ENCODE measurements at places on chromosomes 5 and 9.

DNA sequence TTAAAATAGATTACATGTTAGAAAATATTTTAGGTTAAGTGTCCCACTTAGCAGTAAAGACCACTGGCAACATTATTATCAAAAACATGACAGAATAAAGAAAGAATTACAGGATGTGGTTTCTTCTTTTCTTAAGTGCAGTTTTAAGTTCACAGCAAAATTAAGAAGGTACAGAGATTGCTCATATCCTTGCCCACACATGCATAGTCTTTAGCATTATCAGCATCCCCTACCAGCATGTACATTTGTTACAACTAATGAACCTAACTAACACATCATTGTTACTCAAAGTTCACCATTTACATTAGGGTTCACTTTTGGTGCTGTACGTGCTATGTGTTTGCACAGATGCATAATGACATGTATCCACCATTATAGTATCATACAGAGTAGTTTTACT is 837.7 kb upstream of the CDH9 start:
- DNase-seq, result no peak

DNA sequence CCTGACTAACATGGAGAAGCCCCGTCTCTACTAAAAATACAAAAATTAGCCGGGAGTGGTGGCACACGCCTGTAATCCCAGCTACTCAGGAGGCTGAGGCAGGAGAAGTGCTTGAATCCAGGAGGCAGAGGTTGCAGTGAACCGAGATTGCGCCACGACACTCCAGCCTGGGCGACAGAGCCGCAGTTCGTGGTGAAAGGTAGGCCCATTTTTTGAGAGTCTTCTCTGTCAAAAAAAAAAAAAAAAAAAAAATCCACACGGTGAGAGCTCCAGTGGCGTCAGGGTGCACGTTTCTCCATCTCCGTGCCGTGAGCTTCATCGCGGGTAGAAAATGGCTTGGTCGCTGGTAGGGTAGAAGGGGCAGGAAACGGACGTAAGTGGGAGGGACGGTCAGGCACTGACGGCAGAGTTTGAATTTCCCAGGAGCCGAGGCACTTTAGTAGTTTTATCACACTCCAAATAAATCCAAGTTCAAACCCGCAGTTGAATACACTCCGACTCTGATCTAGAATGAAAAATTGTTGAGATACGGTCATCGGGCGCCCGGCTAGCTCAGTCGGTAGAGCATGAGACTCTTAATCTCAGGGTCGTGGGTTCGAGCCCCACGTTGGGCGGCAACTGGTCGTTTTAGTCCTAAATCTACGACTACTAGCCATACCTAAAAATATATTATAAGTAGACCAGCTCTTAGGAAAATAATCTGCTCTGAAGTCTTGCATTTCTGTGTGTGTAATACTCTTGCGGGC is 2.4 kb upstream of the TRIM7 start:
- DNase-seq, result no peak

DNA sequence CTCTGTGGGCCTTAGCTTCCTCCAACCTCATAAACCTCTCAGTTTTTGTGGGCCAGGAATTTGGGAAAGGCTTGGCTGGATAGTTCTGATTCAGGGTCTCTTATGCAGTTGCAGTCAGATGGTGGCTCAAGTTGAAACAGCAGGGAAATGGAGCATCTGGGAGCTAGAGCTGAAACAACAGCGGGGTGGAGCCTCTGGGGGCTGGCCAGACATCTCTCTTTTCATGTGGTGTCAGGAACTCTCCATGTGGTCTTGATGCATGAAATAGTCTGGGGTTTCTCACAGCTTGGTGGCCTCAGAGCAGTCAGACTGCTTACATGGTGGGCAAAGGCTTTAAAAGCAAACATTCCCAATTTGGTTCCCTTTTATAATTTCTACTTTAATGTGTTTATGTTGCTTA is 13.5 kb downstream of the ZNF346 start:
- no peak for DNase-seq

DNA sequence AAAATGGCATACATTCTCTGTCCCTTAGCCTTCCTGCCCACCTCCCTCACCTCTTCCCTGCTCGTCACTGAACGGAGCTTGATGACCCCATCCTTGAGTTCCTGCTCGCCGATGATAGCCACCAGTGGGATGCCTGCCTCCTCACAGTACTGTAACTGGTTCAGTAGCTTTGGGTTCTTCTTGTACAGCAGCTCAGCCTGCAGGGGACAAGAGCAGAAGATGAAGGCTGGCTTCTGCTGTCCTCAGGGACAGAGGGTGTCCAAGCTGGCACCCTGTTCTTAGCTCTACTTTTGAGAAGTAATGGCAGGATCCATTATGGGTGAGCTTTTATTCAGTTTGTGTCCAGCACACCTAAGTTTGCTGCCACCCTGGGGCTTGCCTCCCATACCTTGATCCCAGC is 1.3 kb upstream of the DND1 start:
- DNase-seq, result no peak

DNA sequence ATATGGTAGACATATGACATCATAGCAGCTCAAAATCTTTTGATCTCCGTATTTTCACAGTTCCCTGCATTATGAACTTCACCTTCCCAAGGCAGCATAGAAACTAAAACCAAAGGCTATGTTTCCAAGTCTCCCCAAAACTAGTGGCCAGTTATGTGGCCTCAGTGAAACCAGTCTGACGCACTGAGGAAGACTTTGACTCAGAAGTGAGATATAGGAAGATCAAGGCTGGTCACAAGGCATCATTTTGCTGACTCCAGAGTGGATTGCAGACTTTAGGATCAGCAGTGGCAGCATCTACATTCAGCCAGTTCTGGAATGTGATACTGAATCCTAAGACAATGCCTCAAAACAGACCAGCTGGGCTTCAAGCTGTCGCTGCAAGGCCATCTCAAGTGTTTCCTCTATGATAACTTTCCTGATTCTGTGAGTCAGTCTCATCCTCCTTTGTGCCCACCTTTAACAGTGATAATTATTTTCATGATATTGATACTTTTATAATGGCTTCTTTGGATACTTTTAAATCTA is 34.4 kb upstream of the ELL2 start:
- no peak for DNase-seq

GRCh38 chr5:141788296-141788970 is 89.8 kb downstream of the PCDH1 start:
- no peak for DNase-seq

GRCh38 chr5:73135021-73135420 is 14.6 kb downstream of the TMEM171 start:
- DNase-seq, result no peak

DNA sequence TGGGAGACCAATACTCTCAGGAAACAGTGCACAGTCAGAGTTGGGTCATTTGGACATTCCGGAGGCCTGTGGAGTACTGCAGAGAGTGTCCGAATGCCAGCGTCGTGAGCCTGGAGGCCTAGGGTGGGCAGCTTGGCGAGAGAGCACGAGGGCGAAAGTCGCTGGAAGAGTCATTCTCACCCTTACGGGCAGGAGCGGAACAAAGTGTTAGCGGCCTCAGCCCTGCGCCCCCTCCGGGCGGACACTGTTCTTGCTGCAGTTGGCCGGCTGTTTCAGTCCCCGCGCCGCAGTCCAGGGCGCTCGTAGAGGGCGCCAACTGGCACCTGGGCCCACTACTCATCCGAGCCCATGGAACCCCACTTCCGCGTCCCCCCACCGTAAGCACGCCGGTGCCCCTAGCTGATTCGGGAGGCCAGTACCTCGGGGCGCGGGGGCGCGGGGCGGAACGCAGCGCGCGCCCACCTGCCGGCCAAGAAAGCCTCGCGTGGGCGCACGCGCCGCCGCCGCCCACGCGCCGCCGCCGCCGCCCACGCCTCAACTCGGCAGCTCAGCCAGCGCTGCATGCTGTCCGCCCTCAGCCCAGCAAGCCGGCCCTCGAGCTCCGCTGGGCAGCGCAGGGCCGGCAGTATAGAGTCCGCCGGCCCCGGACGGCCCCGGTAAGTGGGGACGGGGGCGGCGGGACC is 99.7 kb upstream of the CCL21 start:
- no peak for DNase-seq

DNA sequence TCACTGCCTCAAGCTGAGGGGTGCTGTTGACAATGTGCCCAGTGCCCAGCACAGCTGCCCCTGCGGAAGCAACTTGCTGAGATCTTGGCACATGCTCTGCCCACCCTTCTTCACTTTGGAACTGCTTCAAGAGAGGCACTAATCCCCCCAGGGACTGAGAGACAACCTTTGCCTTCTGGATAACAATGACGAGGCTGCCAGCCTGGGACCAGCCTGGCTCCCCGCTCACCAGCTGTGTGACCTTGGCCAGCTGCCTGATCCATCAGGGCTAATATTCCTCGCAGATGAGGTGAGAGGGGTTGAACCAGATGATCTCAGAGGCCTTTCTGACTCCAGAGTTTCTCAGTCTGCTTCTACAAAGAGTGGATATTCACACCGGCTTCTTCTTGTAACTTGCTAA is 81.0 kb downstream of the SHB start:
- peak; percentile 19 for DNase-seq

DNA sequence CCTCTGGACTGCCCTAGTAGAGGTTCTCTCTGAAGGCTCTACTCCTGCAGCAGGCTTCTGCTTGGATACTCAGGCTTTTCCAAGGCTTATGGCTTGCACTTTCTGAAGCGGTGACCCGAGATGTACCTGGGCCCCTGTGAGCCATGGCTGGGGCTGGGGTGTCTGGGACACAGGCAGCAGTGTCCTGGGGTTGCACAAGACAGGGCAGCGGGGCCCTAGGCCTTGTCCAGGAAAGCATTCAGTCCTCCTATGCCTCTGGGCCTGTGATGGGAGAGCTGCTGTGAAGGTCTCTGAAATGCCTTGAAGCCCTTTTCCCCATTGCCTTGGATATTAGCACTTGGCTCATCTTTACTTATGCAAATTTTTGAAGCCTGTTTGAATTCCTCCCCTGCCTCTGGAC is 192.2 kb downstream of the YTHDC2 start:
- DNase-seq, result no peak

DNA sequence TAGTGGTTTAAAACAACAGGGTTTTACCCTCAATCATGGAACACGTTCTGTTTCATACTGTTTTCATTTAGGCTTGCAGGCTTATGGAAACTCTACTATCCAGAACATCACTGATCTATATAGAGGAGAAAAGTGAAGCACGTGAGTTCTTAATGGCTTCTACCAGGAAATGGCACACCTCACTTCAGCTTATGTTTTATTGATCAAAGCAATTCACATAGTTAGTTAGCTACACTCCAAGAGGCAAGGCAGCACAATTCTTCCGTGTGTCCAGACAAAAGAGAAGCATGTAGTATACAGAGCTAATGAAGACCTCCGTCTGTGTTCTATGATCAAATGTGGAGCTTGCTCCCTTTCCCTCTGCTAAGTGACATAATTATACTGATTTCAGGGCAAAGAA is 353.3 kb upstream of the CD180 start:
- DNase-seq, result no peak

- DNase-seq, result no peak
These were observed 80.0 kb downstream of the CAMSAP1 start for GRCh38 chr9:135827301-135827700.

DNA sequence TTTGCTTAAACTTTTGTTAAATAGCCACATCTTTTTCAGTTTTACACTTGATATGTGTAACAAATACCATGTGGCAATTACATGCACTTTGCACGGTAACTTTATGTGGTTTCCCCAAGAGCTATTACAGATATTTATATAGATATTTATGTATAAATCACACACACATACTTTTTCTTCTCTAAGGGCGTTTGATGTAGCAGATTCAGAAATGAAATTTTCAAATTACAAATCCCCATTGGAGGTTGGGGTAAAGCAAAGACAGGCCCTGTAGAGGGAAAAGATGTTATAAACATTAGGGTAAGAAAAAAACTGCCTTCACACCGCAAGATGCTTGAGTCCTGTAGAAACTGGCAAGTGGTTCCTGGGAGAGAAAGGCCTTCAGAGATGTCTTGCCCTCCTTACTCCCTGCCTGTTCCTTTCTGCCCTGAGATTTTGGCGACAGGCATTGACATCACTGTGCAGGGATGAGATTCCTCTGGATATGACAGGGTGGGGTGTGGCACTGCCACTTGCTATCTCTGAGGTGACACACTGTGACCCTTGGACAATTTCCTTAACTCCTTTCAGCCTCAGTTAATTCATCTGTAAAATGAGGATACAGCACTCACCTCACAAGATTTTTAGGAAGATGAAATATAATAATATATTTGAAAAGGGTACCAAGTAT is 177.9 kb upstream of the TUT7 start:
- no peak for DNase-seq

DNA sequence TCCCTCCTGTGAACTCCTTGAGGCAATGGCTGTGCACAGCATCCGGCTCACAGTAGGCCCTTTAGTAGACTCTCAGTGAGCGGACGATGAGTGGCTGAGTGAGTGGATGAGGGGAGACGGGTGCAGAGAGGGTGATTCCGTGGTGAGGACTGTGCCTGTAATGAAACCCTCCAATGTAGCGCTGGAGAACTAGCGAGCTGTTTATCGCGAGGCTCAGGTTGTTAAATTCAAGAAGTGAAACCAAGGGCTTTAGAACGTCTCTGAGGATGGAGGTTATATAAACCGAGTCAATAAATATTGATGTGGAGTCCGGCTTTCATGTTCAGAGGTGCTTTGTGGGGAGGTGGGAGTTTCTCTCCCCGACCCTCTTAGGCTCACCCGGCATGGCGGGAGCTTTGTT is 53.2 kb downstream of the NSG2 start:
- no peak for DNase-seq

DNA sequence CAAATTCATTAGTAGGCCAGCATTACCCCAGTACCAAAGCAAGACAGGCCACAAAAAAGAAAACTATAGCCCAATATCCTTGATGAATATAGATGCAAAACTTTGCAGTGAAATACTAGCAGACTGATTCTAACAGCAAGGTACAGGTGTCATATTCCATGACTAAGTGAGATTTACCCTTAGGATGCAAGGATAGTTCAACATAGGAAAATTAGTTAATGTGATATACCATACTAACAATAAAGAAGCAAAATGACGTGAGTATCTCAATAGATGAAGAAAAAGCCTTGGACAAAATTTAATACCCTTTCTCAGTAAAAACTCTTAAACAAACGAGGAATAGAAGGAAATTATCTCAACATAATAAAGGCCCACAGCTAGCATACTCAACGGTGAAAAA is 13.3 kb downstream of the ZNF131 start:
- no peak for DNase-seq

DNA sequence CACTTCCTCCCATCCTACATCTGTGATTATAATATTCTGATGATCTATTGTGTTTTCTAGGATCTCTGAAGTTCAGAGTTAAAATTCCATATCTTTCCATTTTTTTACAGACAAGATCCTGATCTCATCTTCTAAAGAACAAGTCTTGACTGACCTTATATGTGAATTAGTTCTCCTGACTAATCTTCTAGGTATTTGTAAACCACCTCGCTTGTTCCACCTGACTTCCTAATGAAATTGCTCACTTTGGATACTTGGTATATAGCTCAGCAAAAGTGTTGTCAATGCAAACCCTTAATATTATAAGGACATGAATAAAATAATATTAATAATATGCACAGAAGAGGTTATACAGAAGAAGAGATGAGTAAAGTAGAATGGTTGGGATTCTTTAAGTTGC is 68.2 kb upstream of the NR4A3 start:
- DNase-seq, result no peak

GRCh38 chr9:128892221-128892921 is 10.4 kb downstream of the LRRC8A start:
- no peak for DNase-seq

- no peak for DNase-seq
These were observed 26.3 kb downstream of the MAML1 start for GRCh38 chr5:179758955-179759354.

All from NCI-H2029 (cell line).